CD4-positive, CD25-positive, alpha-beta regulatory T cell (primary cell): ENCODE measurements at places on chromosomes 3 and 15. TPM values are rescaled to one million over a fixed set of nuclear protein-coding genes. Genes with fewer than 3 reads are reported as not detected.

DNA sequence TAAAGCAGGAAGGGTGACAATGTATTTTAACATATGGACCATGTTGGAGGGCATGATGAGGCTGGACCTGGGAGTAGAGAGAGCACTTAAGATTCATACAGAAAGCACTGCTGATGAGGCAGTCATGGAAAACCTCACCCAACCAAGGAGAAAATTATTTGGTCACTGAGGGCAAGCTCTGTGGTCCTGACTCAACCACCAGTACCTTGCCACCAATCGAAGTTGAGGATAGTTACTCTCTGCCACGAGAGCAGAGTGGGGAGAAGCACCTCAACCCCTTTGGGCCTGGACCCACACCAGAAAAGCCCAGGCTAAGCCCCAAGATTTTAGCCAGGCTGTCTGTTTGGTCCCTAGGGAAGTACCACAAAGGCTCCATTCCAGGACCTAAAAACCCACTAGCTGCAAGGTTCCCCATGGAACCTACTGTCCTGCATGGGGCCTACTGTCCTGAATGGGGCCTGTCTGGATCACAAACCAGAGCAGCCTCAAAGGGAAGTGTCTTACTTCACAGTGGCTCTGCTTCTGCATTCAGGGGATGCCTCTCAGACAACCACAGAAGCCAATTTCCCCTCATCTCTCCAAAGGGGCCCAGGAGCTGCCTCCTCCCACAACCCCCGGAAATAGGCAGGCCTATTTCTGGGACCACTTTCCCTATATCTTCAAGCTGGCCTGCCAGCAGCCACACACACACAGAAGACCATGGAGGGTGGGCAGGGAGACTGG is 4.2 kb downstream of the CCDC71 start:
- H3K4me3 ChIP-seq = no peak overlapping the region
- H3K4me1 ChIP-seq = peaks cover 25% of the 10 kb centered on the region
- H3K36me3 ChIP-seq = peaks cover 14% of the 10 kb centered on the region

DNA sequence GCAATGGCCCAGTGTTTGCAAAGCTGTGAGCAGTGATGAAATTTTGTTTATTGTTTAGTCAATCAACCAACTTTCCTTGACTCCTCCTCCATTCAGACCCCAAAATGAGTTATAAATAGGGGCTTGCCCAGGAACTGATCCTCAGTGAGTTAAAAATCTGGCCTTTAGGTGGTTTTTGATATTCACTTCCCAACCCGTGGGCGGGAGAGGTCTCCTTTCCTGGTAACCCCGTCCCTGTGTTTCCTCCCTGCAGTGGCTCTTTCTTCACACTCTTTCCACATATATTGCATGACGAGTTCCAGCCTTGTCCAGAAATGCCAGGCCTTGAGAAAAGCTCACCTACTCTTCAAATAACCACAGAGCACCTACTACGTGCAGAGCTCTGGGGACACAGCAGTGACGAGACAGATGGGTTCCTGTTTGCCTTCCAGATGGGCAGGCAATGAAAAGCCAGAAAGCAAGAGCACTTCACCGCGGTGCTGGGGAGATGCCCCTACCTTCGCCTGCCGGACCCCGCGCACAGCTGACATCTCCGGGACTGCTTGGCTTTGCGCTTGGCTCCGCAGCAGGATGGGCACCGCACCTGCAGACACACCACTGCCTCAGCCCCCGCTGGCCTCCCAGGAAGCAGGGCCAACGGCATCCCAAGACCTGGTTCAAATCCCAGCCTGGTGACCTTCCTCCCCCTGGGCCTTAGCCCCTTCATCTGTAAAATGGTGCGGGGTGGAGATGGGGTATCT is 17.2 kb downstream of the SSUH2 start:
- no peaks in the 10 kb centered on the region for H3K27me3 ChIP-seq
- DNase-seq = no peak
- peaks cover 17% of the 10 kb centered on the region for H3K4me1 ChIP-seq
- no peaks in the 10 kb centered on the region for H3K36me3 ChIP-seq

Gene STRIT1
- total RNA-seq = not detected

DNA sequence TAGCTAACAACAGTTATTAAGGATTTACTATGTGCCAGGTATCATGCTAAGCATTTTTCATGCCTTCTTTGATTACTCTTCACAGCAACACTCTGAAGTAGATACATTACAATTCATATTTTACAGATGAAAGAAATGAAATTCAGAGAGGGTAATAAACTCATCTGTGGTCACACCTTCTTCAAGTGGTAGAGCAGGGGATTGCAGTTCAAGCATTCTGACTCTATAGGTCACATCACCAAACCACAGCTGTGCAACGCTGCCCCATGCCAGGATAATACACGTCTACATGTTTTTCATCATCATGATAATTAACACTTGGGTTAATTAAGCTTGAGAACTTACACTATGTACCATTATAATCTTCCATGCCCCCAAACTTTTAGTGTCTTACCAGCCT is 98.5 kb downstream of the LRRC3B start:
- no peak overlapping the region for H3K27ac ChIP-seq
- no peak overlapping the region for H3K4me3 ChIP-seq
- no peaks in the 10 kb centered on the region for H3K4me1 ChIP-seq
- no peaks in the 10 kb centered on the region for H3K27me3 ChIP-seq
- H3K36me3 ChIP-seq = no peaks in the 10 kb centered on the region
- DNase-seq = no peak

- no peaks in the 10 kb centered on the region for H3K4me1 ChIP-seq
- no peaks in the 10 kb centered on the region for H3K36me3 ChIP-seq
- H3K27me3 ChIP-seq = peaks cover 8% of the 10 kb centered on the region
- no peak for DNase-seq
- H3K4me3 ChIP-seq = no peak overlapping the region
Measured at GRCh38 chr15:75185271-75186029, 16.2 kb upstream of the C15orf39 start.

DNA sequence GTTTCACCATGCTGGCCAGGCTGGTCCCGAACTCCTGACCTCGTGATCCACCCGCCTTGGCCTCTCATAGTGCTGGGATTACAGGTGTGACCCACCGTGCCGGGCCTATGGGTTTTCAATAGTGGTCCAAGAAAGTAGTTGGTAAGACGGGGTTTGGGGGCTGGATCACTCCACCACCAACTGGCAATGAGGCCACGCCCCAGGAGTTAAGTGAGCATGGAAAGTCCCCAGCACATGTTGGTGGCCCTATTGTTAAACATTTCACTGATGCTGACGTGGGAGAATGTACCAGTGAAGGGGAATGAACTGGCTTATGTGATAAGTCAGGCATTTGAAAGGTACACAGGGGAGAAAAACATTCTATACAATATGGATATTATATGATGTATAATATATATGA is 80.4 kb downstream of the CHRD start:
- DNase-seq = no peak
- no peaks in the 10 kb centered on the region for H3K36me3 ChIP-seq
- H3K27me3 ChIP-seq = no peaks in the 10 kb centered on the region
- H3K27ac ChIP-seq = no peak overlapping the region
- H3K4me1 ChIP-seq = no peaks in the 10 kb centered on the region

GRCh38 chr3:115512565-115513415 is 110.5 kb upstream of the GAP43 start:
- H3K4me1 ChIP-seq = peaks cover 7% of the 10 kb centered on the region
- H3K27me3 ChIP-seq = peaks cover 4% of the 10 kb centered on the region
- H3K27ac ChIP-seq = no peak overlapping the region
- DNase-seq = peak; percentile 1
- H3K4me3 ChIP-seq = peak overlapping the region; percentile 87

Gene MASP1
- total RNA-seq = not detected

GRCh38 chr15:50718700-50719125 is 32.1 kb upstream of the TRPM7 start:
- H3K4me1 ChIP-seq = no peaks in the 10 kb centered on the region
- DNase-seq = no peak

- no peak overlapping the region for H3K27ac ChIP-seq
- H3K36me3 ChIP-seq = no peaks in the 10 kb centered on the region
- no peaks in the 10 kb centered on the region for H3K4me1 ChIP-seq
- no peak for DNase-seq
- H3K4me3 ChIP-seq = no peak overlapping the region
Measured at GRCh38 chr3:134279466-134279865, 28.8 kb upstream of the RYK start.

GRCh38 chr3:97871186-97871585 is 49.4 kb downstream of the CRYBG3 start:
- H3K4me1 ChIP-seq = peaks cover 7% of the 10 kb centered on the region
- no peaks in the 10 kb centered on the region for H3K27me3 ChIP-seq

Gene FSD2
- total RNA-seq = not detected

DNA sequence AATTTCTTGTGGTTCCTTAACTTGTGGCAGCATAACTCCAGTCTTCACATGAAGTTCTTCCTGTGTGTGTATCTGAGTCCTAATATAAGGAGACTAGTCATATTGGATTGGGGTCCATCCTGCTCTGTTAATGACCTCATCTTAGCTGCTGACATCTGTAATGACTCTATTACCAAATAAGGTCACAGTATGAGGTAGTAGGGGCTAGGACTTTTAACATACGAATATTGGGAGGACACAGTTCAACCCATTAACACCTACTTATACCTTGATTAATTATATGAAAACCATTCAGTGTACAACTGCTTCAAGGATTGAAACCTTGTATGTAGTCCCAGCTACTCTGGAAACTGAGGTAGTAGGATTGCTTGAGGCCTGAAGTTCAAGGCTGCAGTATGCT is 43.9 kb downstream of the OIP5 start:
- H3K27ac ChIP-seq = no peak overlapping the region
- peaks cover 40% of the 10 kb centered on the region for H3K36me3 ChIP-seq
- no peak overlapping the region for H3K4me3 ChIP-seq
- H3K27me3 ChIP-seq = no peaks in the 10 kb centered on the region

GRCh38 chr3:51928438-51928837 is 13.3 kb downstream of the RRP9 start:
- H3K4me3 ChIP-seq = no peak overlapping the region
- H3K4me1 ChIP-seq = no peaks in the 10 kb centered on the region
- no peaks in the 10 kb centered on the region for H3K27me3 ChIP-seq
- H3K36me3 ChIP-seq = peaks cover 7% of the 10 kb centered on the region
- DNase-seq = no peak

GRCh38 chr3:124768812-124769211 is 38.6 kb downstream of the UMPS start:
- no peak overlapping the region for H3K4me3 ChIP-seq
- no peaks in the 10 kb centered on the region for H3K27me3 ChIP-seq
- H3K36me3 ChIP-seq = no peaks in the 10 kb centered on the region
- H3K4me1 ChIP-seq = no peaks in the 10 kb centered on the region

Gene PIK3CA
- total RNA-seq = 38.0 TPM

- peaks cover 54% of the 10 kb centered on the region for H3K36me3 ChIP-seq
- peaks cover 22% of the 10 kb centered on the region for H3K4me1 ChIP-seq
- H3K27ac ChIP-seq = peak overlapping the region; percentile 47
- no peaks in the 10 kb centered on the region for H3K27me3 ChIP-seq
- peak; percentile 84 for DNase-seq
Measured at GRCh38 chr3:141441381-141442364, 45.2 kb upstream of the RASA2 start.

DNA sequence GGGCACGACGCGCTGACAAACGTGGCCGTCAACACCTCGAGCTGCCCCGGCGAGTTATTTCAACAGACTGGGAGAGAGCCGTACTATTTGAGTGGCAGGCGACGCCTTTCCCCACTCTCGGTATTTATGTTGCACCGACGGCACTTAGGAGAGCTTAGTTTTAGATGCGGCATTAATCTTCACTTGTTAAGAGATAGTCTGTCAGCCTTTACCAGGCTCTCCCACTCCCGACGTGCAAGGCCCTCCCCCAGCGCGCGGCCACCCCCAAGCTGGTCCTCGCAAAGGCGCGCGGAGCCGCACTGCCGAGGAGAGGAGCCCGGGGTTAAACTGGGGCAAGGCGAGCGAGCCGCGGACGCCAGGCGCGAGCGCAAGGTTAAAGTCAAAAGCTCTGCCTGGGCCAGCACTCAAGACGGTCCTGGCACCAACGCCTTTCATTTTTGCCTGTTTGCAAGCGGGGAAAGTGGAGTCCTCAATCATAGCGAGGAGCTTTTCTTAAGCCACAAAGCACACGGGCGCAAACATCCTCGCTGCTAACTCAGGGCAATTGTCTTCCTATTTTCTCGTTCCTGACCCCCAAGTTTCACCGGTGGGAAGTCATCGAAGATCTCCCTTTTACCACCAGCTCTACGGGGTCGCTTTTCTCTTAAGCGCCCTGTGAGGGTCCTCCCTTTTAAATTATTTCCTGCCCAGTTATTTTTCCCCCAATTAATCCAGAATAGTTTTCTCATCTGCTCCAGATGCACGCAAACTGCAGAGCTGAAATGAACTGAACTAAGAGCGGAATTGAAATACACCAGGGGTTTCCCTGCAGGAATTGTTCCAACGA is 86.6 kb downstream of the NR2F2 start:
- H3K36me3 ChIP-seq = no peaks in the 10 kb centered on the region
- no peak for DNase-seq
- H3K27ac ChIP-seq = no peak overlapping the region
- no peak overlapping the region for H3K4me3 ChIP-seq
- no peaks in the 10 kb centered on the region for H3K4me1 ChIP-seq
- H3K27me3 ChIP-seq = peaks cover 27% of the 10 kb centered on the region

GRCh38 chr3:45487508-45487907 is 99.1 kb downstream of the LARS2 start:
- H3K4me1 ChIP-seq = no peaks in the 10 kb centered on the region
- H3K27ac ChIP-seq = no peak overlapping the region
- no peaks in the 10 kb centered on the region for H3K27me3 ChIP-seq

Gene CKMT1A
- total RNA-seq = not detected

- H3K36me3 ChIP-seq = no peaks in the 10 kb centered on the region
- H3K4me3 ChIP-seq = no peak overlapping the region
- no peaks in the 10 kb centered on the region for H3K4me1 ChIP-seq
- no peak for DNase-seq
Measured at GRCh38 chr15:35089551-35089950, 4.5 kb upstream of the NANOGP8 start.

DNA sequence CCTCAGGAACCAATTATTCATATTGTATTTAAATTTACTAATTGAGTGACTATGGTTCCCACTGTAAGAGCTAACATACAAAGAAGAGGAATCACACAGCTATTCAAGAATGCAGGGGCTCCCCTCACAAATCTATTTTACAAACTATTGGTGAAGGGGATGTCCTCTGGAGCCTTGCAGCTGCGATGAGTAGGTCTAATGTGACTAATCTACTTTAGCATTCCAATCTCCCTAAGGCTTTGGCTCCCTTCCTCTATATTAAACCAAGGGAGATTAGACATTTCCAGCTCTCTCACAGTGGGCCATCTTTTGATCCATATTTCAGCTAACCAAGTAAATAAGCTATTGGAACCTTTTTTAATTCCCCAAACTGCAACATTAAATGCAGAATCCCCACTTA is 514.2 kb upstream of the BCHE start:
- no peaks in the 10 kb centered on the region for H3K4me1 ChIP-seq
- no peak overlapping the region for H3K27ac ChIP-seq
- H3K36me3 ChIP-seq = no peaks in the 10 kb centered on the region
- H3K27me3 ChIP-seq = no peaks in the 10 kb centered on the region

- H3K36me3 ChIP-seq = no peaks in the 10 kb centered on the region
- no peak for DNase-seq
- no peak overlapping the region for H3K27ac ChIP-seq
- no peaks in the 10 kb centered on the region for H3K4me1 ChIP-seq
- H3K27me3 ChIP-seq = peaks cover 2% of the 10 kb centered on the region
Measured at GRCh38 chr3:149450281-149450680, 24.2 kb upstream of the TM4SF4 start.
